ENCODE measurements at places on chromosomes 3 and 15.

DNA sequence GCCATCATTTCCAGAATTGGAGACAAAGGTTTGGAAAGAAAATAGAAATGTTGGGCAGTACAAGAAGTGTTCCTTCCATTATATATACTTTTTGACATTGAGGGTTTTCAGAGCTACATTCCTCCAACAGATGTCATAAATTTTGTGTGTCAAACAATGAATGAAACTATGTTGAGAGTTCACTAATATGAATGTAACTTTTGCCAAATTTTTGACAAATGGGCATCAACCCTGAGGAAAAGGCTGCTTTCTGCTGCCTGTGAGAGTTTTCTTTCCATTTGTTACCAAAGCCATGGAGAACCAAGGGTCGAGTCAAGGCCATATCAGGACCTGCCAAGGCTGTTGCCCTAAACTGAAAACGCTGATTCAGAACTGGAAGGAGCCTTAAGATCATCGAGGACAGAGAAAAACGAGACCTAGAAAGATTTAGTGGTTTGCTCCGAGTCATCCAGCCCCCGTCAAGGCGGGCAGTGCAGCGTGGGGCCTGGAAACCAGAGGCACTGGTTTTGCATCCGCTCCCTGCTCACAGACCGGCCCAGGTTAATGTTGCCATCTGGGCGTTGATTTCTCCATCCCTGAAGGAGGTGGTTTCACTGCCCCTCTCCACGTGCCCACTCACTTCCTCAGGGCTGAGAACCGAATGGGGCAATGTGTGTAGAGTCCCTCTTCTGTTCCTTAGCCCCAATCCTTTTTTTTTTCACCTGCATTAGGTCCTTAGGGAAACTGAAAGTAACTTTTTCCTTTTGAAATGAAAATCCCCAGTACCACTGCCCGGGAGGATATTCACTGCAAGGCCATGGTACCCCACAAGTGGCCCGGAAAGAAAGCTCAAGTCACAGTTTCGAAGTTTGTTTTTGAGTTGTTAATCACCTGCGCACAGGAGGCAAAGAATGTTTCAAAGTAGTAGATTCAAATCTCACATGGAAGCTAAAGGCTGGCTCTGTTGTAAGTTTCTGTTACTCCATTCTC is 32.8 kb downstream of the TPM1 start:
- no peak for DNase-seq

- no peak for DNase-seq
Observed at GRCh38 chr3:143952569-143953072, 19.0 kb upstream of the DIPK2A start.

GRCh38 chr15:93882141-93882540 is 349.2 kb upstream of the MCTP2 start:
- DNase-seq: no peak

GRCh38 chr3:10845001-10845761 is 29.2 kb downstream of the SLC6A11 start:
- no peak for DNase-seq

GRCh38 chr3:16060358-16060852 is 114.1 kb upstream of the GALNT15 start:
- no peak for DNase-seq

DNA sequence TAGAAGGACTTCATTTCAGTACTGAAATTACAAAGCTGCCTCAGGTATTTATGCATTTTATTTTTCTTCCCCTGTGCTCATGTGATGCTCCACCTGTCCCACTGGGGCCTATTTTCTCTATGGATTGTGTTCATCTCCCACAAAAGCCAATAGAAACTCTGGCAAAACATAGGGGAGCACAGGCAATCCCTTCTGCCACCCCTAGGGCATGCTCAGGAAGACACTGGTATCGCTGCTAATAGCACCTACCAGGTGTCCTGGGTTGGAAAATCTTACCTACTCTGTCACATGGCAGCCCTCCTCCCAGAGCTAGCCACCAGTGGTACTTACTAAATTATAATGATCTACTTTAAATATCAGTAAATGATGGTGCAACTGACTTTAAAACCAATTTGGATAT is 427.4 kb downstream of the FGF12 start:
- no peak for DNase-seq

- DNase-seq: no peak
Observed at GRCh38 chr15:70127288-70127746, 29.6 kb upstream of the TLE3 start.

DNA sequence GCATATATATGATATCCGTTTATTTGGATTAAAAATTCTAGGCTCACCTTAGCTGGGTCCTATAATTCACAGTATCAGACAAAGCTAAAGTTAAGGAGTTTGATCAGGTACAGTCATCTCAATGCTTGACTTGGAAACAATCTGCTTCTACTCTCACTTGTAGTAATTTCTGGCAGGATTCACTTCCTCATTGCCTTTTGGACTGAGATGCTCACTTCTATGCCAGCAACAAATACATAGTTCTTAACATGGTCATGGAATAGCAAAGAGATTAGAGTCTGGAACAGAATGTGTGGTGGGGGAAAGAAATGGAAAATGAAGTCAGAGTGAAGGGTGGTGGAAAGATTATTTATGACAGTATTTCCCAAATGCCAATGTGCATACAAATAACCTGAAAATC is 693.6 kb downstream of the CADM2 start:
- no peak for DNase-seq

DNA sequence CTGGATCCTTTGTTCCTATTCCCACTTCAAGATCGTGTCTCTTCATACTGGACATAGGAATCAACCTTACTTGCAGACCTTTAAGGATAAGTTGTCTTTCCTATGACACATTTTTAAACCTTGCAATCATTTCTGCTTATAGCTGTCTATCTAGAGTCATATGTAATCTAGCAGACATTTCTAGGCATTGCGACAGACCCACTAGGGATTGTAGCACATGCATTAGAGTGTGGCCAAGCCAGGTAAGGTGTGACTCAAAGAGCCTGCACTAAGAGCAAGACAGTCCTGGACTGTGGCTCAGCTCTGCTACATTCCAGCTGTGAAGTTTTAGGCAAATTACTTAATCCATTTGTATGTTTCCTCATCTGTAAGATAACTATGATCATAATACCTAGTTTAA is 38.8 kb upstream of the BFSP2 start:
- DNase-seq: no peak

DNA sequence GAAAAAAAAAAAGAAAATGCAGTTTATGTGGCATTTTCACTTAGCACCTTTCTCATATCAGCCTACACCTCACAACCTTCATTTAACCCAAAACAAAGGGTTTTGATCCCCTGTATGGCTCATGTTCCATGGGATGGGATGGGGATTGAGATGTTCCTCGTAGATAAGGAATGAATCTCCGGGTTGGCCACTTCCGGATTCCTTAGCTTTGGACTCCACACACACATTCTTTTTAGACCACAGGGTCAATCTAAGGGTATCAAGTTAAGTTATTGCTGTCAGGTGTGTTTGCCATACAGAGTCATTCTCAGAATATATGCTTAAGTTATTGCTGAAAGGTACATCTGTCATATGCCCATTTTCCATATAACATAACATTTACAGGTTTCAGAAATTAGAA is 301.4 kb upstream of the TGFBR2 start:
- no peak for DNase-seq

DNA sequence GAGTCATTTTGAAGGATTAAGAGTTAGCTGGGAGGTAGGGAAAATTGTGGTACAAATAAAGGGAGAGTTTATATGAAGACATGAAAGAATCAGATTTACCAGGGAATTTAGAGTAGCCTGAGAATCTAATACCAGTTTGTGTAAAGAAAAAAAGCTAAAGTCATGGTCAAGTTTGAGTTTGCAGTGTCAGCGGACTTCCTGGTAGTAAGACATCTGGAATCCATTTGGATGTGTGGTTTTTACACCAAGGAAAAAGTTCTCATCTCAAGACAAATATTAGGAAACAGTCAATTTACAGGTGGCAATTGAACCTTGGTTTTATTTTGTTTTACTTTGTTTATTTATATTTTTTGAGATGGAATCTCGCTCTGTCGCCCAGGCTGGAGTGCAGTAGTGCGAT is 1.5 kb upstream of the P2RY12 start:
- no peak for DNase-seq

DNA sequence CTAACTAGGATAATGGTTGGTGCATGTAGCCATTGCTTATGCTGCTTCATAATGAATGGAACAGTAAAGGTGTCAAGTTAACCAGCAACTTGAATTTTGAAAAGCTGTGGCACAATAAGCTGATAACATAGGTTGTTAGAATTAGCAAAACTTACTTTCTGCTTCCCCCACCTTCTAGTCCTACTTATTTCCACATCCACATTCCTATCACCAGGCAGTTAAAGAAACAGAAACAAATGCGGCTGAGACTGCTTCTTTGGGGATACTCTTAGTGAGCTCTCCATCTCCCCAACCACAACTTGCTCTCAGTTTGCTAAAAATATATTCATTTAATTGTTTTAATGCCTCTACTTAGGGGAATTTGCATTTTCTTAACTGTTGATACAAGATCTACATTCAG is 215.1 kb downstream of the TIGIT start:
- DNase-seq: no peak

DNA sequence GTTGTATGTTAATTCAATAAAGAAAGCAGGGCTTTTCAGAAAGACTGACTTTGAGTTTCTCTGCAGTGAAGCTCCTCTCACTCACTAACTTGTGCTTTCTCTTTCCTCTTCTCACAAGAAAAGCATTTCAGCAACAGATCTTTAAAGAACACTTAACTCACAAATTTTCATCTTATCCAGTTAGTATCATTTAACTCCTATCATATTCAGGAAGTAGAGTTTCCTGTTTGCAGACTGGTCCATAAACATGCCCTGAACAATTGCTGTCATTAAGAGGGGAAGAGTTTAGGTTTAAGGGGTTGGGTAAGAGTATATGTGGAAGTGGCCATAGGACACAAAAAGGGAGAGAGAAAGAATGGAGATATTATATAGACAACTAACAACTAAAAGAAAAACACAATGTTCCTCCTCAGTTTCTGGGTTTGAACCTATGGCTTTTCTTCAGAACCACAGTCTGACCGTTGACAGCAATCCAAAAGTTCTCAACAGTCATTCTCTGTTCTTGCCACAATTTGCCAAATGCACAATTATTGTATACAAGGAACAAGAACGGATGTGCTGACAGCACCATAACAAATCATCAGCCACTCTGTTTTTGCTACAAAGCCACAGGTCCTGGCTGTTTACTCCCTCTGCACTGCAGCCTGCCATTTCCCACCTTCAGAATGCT is 63.9 kb downstream of the CHAC1 start:
- DNase-seq: no peak

DNA sequence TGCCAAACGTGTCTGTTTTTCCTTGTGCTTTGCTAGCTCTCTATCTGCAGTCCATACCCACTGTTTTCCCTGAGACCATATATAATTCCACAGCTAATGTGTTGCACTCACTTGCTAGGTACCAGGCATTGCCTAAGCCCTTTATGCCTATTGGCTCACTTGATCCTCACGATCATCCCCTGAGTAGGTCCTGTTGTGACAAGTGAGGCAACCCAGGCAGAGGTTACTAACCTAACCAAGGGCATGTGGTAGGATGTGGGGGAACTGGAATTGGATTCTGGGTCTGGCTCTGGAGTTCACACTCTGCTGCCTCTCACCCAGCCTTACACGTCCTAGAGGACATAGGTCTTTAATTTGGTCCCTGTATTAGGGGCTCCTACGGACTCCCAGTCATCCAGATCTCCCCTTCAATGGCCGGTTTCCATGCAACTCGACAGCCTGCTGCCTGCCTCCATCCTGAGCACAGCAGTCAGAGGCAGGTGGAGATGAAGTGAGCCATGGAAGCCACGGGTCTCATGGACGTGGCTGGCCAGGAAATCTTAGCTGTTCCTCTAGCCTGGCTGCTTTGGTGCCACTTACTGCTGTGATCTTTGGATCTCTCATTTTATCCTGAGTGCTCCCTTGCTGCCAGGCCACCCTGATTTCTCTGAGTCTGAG is 38.9 kb upstream of the MYZAP start:
- DNase-seq: no peak

- DNase-seq: no peak
Observed at GRCh38 chr3:155270485-155271342, 22.8 kb downstream of the STRIT1 start.

GRCh38 chr15:64148581-64148980 is 3.0 kb upstream of the SNX22 start:
- no peak for DNase-seq

DNA sequence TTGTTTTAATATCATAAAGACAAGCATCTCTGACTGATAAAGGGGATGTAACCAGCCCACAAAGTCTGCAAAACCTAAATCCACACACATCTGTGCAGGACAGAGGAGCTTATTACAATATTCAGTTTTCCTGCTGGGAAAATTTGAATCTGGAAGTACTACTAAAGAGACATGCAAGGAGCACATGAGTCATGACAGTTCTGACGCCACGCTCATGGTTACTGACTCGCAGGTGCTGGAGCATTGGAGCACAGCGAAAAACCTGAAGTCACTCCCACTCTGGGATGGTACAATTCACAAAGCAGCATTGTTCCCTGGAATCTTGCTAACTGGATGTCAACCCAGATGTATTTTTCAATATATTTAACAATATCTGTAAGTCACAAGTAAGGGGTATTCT is 7.6 kb upstream of the ISL2 start:
- no peak for DNase-seq

DNA sequence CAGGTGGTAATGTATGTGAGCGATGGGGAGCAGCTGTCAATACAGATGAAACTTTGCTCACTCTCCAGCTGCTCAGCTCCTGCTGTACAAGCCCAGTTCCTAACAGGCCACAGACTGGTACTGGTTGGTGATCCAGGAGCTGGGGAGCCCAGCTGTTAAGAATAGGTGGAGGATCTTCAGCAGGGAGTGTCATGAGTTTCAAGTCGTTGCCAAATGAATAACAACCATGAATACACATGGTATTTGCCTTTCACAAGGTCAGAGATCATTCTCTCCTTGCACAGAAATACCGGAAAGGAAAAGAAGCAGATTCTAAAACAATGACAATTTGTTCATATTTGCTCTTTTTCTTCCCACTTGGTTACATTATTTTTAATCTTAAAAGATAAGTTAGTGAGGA is 5.1 kb downstream of the PLSCR1 start:
- DNase-seq: no peak

- no peak for DNase-seq
Observed at GRCh38 chr3:184656829-184657681, 54.8 kb downstream of the MAGEF1 start.

- no peak for DNase-seq
Observed at GRCh38 chr15:52505151-52505550, 23.5 kb downstream of the MYO5A start.

GRCh38 chr15:62362608-62363007 is 197.5 kb upstream of the C2CD4B start:
- DNase-seq: no peak

DNA sequence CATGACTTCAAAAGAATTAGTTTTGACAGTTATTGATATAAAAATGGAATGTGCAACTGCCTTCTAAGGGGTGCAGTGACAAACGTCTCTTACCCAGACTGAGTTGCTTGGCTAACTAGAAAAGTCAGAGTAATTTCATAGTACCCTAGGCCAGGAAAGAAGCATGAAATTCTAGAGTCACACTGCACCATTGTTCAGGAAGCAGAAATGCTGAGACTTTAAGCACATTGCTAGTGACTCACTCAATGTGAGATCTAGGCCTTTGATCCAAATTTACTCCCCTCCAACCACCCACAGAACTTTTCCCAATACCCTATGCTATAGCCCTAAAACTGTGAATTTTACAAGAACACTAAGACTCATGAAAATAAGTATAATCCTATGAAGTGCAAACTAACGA is 110.8 kb downstream of the DUT start:
- DNase-seq: no peak

Measured in stimulated activated CD8-positive, alpha-beta memory T cell treated with anti-CD3 and anti-CD28 coated beads, Interleukin-2, amount 100 ng/mL, for 1 hour (primary cell).